ENCODE measurements at places on chromosomes 6 and 20. TPM values are rescaled to one million over a fixed set of nuclear protein-coding genes. Genes with fewer than 3 reads are reported as not detected.

PPP1R14C gene
- total RNA-seq, result 0.60 TPM

LY6G6C gene
- not detected for total RNA-seq

RSPH9 gene
- not detected for total RNA-seq

TNF gene
- not detected for total RNA-seq

OR12D3 gene
- total RNA-seq, result not detected

RMND1 gene
- total RNA-seq, result 43.6 TPM

GPSM3 gene
- total RNA-seq, result 3.1 TPM

BTNL2 gene
- total RNA-seq, result not detected

ADAM33 gene
- not detected for total RNA-seq

TMC2 gene
- total RNA-seq, result not detected

SLX4IP gene
- total RNA-seq, result 5.9 TPM

HRH3 gene
- total RNA-seq, result not detected

MOCS1 gene
- total RNA-seq, result 4.4 TPM

SLC17A5 gene
- 15.3 TPM for total RNA-seq

FAM83B gene
- total RNA-seq, result not detected

PMEPA1 gene
- 10.5 TPM for total RNA-seq

ANKRD66 gene
- not detected for total RNA-seq

BACH2 gene
- 0.65 TPM for total RNA-seq

ESR1 gene
- total RNA-seq, result 0.02 TPM

Measured in A172 (cell line).